ENCODE measurements at places on chromosomes 11 and 22. TPM values are rescaled to one million over a fixed set of nuclear protein-coding genes. Genes with fewer than 3 reads are reported as not detected.

Gene C22orf31
- total RNA-seq: not detected

Gene KRTAP5-6
- not detected for total RNA-seq

- H3K4me1 ChIP-seq: no peaks in the 10 kb centered on the region
- no peak overlapping the region for H3K27ac ChIP-seq
- H3K36me3 ChIP-seq: peaks cover 20% of the 10 kb centered on the region
- no peak overlapping the region for H3K4me3 ChIP-seq
- H3K27me3 ChIP-seq: no peaks in the 10 kb centered on the region
- DNase-seq: no peak
These were observed 59.3 kb upstream of the TTC12 start for GRCh38 chr11:113255096-113255495.

- no peaks in the 10 kb centered on the region for H3K27me3 ChIP-seq
- no peak overlapping the region for H3K4me3 ChIP-seq
- H3K36me3 ChIP-seq: peaks cover 5% of the 10 kb centered on the region
- DNase-seq: no peak
These were observed 30.3 kb downstream of the VSTM5 start for GRCh38 chr11:93819966-93820695.

DNA sequence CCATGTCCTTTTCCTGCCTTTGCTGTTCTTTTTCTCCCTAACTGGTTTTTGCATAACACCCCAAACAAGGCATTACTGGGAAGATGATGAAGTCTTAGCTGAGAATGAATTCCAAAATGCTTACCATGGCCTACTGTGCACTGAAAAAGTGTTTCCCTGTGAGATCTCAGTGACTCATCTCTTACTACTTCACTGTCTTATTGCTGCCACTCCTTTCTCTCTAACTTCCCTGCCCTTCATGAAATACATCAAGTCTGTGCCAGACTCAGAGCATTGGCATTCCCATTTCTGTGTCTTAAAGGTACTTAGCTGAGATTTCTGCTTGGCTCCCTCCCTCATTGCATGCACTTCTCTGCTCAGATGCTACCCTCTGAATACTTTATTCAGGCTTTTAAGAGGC lies 49.1 kb upstream of the MUC15 start:
- H3K27me3 ChIP-seq: no peaks in the 10 kb centered on the region
- H3K4me3 ChIP-seq: no peak overlapping the region
- peaks cover 6% of the 10 kb centered on the region for H3K4me1 ChIP-seq
- no peak overlapping the region for H3K27ac ChIP-seq

DNA sequence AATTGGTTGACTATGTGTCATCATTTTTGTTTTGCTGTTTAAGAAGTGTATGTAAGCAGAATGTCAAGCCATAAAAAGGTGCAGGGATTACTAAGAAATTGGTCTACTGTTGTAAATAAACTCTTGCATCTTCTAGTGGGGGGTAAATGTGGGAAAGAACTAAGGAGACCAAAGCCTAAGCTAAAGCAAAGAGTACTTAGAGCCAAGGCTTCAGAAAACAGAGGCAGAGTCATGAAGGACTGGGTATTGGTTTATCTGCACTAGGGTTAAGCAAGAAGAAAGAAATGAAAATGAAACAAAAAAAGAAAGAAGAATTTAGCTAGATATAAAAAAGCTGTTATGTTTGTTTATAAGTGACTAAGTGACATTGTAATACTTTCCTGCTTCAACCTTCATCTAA lies 628.1 kb downstream of the METTL15 start:
- H3K4me3 ChIP-seq: no peak overlapping the region
- no peak for DNase-seq
- no peaks in the 10 kb centered on the region for H3K4me1 ChIP-seq

- H3K27me3 ChIP-seq: no peaks in the 10 kb centered on the region
- no peak overlapping the region for H3K27ac ChIP-seq
These were observed 16.5 kb upstream of the USP18 start for GRCh38 chr22:18133452-18133851.

DNA sequence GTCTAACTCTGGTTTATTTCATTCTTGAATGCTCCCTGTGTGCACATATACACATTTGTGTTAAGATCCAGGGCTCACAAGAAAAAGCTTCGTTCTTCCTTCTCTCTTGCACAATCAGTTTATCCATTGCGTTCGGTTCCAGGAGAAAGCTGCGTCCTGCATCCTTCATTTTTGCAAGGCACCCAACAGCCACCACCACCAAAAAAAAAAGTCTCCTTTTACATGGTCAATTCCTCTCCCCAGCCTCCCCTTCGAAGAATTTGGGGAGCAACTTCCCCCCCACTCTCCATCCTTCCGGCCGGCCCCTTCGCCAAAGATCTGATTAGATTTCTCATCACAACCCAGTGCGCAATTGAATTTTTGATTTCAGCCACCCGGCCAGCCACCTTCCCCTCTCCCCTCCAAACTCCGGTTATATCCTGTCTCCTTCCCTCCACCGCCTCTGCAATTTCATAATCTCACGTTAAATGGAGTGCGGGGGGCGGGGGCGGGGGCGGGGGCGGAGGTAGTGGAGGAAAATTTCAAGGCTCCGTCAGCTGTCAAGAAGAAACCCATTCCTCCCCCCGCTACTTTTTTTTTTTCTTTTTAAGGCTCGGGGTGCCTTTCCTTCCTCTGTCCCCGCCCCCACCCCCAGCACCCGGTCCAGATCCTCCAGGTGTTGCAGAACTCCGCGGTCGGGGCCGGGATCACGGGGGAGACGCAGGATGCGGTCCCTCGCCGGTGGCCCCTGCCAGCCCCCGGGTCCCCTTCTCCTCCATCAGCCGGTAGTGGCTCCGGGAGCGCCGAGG lies 1166.5 kb downstream of the LRRC4C start:
- no peaks in the 10 kb centered on the region for H3K27me3 ChIP-seq
- no peaks in the 10 kb centered on the region for H3K36me3 ChIP-seq
- no peak for DNase-seq
- peaks cover 13% of the 10 kb centered on the region for H3K4me1 ChIP-seq
- peak overlapping the region; percentile 73 for H3K4me3 ChIP-seq
- peak overlapping the region; percentile 75 for H3K27ac ChIP-seq

DNA sequence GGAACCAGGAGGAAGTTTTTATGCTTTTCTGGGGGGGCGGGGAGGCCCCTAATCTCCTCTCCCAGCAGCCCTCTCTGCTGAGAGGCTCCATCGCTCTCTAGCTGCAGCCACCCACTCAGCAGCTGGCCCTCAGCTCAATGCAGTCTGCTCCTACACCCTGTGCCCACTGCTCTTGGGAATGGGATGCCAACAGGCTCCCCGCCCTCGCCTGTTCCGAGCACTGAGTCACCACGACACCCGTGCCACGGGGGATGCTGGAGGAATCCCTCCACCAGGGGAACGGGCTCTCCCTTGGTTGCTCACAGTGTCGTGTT lies 23.5 kb upstream of the SUSD2 start:
- H3K27me3 ChIP-seq: no peaks in the 10 kb centered on the region
- H3K36me3 ChIP-seq: peaks cover 16% of the 10 kb centered on the region
- DNase-seq: no peak
- H3K4me1 ChIP-seq: peaks cover 85% of the 10 kb centered on the region
- H3K4me3 ChIP-seq: peak overlapping the region; percentile 97
- peak overlapping the region; percentile 95 for H3K27ac ChIP-seq
